ENCODE measurements at places on chromosomes 1 and 21.

GRCh38 chr1:240178366-240178765, 86.7 kb downstream of the FMN2 start:
- no peak for DNase-seq

DNA sequence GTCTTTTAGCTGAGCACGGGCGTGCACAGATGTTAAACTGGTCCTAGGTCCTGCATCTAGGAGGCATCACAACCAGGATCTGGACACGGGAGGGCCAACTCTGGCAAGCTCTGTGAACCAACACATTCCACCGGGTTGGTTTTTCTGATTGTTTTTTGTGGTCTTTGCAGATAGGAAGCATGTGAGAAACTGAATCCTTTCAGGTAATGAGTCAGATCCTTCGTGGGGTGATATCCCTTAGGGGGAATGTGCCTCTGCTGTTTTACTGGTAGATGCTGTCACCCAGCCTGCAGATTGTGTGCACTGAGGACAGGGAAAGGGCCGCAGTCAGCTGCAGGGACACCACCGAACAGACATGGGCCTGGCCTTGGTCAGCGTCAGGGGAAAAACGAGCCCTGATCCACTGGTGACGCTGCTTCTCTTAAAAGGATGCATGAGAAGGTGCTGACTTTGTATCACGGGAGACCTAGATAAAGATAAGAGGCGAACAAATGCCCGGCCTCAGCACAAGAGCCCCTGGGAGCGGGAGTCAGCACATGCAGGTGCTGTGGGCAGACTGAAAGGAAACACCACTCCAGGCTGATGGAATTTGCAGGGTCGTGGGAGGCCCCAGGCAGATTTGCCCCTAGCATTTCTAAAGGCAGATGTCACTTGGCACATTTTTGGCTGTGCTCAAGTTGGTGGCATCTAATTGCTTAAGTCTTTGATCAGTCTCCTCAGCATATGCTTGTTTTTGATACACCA, 51.1 kb downstream of the DOP1B start:
- DNase-seq = no peak

DNA sequence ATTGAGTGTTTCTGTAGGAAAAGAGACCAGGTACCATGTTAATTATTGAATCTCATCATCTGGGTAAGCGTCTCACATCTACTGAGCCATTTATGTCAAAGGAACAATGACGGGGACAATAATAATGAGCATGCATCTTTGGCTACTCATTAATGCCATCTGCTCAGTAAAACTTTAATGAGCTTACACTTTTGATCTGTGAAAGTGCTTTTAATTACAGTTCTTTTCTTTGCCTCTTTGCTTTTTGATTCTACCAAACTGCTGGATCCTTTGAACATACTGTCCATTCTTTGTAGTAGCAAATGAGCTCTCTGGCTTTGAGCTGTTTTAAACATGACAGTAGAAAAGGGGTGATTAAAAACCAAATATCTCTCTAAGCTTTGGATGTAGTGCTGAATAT, 181.2 kb upstream of the IVNS1ABP start:
- no peak for DNase-seq

- no peak for DNase-seq
Measured at GRCh38 chr1:209989525-209989924, 51.5 kb downstream of the SYT14 start.

GRCh38 chr1:8985915-8986813, 40.1 kb downstream of the SLC2A7 start:
- DNase-seq = no peak

DNA sequence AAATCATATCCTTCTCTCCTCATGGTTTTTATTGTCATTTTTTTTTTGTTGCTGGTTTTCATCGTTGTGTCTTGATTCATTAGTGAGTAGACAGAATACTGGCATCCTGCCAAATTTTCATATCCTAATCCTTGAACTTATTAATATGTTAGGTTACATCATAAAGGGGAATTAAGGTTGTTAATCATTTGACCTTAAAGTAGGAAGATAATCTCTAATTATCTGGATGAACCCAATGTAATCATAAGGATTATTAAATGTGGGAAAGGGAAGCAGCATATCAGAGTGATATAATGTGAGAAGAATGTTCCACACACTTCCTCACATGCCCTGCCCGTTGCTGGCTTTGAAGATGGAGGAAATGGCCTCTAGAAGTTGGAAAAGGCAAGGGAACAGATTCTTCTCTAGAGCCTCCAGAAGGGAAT, 299.7 kb downstream of the HMCN1 start:
- DNase-seq = no peak

DNA sequence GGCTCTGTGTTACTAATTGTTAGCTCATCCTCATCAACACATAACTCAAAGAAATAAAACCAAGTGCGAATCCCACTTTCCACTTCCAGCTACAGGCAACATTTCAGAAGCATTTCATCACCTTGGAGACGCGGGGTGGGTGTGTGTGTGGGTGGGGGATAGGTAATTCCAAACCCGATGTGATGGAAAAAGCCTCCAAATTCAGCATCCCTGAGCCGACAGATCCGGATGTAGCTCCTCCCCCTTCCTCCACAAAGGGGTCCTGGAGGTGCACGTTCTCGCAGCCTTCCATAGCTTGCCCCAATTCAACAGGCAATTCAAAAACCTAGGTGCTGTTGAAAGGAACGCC, 486 bp downstream of the HSPA13 start:
- peak; percentile 20 for DNase-seq

DNA sequence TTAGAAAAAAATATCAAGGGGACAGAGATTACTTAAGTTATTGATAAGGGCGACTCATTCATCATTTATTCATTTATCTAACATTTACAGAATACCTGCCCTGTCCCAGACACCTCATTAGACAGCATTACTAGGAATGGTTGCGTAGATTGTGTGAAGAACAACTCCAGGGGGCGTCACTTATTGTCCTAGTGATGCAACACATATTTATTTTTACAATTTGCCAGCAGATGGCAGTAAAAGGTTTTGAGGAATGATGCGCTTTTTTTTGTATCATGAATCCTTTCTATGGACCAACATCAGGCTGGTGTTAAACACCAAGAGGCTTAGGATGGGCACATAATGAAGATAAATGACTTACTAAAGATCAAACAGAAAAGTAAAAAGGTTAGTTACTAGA, 5.5 kb downstream of the NCAM2 start:
- no peak for DNase-seq

DNA sequence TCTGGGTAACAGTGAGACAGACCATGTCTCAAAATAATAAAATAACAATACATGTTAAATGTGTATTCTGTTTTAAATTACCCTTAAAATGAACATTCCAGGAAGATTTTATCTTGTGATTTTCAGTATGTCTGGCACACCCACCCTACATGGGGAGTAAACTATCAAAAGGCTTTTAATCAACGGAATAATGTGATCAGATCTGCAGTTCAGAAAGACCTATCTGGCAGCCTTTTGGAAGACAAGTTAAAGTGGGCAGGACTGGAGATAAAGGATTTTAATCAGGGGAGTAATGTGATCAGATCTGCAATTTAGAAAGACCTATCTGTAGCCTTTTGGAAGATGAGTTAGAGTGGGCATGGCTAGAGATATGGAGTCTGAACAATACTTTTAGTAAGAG, 10.1 kb downstream of the MED8 start:
- DNase-seq = no peak

DNA sequence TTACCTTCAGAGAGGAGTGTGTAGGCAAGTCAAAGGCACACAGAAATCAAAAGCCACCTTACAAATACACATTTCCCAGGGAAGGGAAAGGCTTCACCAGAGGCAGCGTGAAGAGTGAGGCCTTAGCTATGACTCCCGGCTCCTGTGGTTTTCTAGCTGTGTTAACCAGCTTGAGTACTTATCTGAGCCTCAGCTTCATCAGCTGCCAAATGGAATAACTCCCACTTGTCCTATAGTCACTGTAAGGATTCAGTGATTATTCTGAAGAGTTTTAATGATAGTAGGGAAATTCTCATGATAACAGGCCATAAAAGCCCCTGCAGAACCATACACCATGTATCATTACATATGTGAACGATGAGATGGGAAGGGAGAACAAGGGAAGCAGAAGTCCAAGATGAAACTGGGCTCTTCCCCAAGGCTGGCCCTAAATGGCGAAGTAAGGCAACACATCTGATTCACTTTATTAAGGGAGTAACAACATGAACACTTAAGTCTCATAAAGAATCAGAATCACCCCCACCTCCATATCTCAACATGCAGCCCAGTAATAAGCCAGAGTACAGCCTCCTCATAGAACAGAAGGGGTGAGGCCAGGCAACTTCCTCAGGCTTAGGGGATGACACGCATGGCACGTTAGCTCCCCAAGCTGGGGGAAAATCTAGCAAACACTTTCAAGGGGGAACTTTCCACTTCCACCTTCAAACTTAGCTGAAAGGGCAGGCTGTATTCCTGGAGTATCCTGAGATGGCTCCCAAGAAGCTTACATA, 63.7 kb downstream of the SLC66A1 start:
- no peak for DNase-seq

GRCh38 chr21:42146821-42147220, 72.1 kb upstream of the ABCG1 start:
- DNase-seq = no peak

DNA sequence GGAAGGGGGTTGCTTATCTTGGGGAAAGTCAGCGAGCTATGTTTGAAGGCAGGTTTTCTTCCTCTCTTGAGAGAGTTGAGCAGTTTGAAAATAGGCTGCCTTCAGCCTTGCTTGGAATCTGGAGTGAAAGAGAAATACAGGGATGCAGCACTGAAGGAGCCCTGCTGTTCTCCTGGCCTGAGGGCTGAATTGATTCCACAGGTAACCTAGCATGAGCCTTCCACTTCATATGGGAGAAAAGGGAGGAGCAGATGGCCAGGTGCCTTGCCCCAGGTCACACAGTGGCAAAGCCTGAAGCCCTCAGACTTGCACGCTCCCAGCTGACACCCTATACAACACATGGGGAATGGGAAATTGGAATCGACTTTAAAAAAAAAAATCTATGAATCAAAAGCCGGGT, 88.0 kb upstream of the WLS start:
- DNase-seq = no peak

GRCh38 chr1:151273924-151274466, 8.1 kb upstream of the ZNF687 start:
- DNase-seq = no peak

DNA sequence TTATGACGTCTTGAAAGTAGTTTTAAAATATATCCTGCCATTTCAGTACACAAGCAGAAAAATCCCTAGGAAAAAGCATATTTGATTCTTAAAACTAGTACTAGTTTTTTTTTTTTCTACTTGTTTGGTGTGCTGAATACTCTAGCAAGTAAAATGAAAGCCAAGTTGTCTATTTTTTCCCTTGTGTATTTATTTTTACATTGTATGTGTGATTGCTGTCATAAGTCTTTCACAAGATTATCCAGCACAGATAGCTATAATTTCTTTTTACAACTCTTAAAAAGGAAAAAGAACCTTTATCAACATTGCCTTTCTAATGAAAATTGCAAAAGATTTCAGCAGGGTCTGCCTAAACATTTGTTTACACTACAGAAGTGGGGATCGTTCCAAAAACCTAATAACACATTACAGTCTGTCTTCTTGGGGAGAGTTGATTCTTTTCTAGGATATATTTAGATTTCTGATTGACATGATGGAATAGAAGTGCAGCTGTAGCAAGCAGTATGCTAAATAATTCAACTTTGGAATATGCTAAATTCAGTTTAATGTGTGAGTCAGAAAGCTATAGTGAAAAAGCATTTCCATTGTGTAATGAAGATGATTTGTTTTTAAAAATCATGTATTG, 2.5 kb downstream of the DR1 start:
- no peak for DNase-seq

DNA sequence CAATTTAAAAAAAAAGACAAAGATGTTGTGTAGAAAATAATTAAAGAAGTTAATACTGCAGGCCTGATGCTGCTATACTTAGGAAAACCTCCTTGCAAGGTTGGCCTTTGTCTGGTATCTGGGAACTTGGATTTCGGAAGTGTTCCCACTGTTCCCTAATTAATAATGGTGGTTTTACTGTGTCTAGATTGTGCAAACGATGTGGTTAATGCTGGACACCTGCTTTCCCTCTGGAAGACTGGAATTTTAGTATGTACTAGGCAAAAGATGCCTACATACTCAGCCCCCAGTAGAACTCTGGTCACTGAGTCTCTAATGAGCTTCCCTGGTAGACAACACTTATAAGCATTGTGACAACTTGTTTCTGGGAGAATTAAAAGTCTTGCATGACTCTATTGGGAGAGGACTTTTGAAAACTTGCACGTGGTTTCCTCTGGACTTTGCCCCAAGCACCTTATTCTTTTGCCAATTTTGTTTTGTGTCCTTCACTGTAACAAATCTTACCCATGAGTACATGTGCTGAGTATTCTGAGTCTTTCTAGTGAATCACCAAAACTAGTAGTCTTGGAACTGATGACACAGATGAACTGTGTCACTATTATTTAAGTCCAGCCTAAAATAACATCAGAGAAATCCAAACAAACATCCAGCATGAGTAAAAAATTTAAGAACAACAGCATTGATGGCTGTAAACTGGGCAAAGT, 40.4 kb downstream of the LIN9 start:
- DNase-seq = no peak

- DNase-seq = no peak
Measured at GRCh38 chr1:84462118-84462517, 16.9 kb upstream of the RPF1 start.

- DNase-seq = peak; percentile 81
Measured at GRCh38 chr1:32249831-32250525, 1.1 kb upstream of the LCK start.

DNA sequence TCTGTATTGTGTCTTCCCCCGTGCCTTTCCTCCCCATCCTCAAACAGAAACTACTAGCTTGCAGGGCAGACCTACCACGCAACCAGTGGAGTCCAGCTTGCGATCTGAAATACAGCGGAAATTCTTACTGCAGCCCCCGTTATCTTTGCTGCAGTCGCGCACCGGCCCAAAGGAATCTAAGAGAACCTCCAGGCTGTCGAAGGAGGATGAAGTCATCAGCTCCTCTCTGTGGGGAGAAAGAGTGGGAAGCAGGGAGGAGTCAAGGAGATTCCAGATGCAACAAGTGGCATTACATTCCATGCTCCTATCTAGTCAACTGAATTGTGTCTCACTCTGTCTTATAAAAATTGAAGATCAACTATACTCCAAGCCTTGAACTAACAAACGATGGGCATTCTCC, 206.9 kb downstream of the ASTN1 start:
- DNase-seq = no peak

DNA sequence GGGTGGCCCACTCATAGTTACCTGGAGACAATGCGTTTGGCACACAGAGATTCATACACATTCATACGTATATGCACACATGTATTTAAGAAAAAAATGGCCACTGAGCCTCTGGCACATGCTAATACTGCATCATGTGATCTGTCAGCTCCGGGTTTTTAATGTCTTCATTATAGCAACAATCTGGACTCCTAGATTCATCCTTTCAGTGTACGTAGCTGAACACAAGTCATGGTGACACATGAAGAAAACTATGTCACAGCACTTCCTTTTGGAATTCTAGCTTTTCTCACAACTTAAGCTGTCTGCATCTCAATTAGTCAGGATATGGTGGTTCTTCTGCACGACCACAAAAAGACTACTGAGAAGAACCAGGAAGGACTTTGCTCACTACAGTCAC, 24.7 kb downstream of the HSF2BP start:
- DNase-seq = no peak

- DNase-seq = no peak
Measured at GRCh38 chr1:18360251-18360650, 120.5 kb upstream of the KLHDC7A start.

GRCh38 chr1:170166518-170167180, 20.9 kb downstream of the NTMT2 start:
- DNase-seq = no peak

Data from central memory CD8-positive, alpha-beta T cell (primary cell).